Naive thymus-derived CD8-positive, alpha-beta T cell (primary cell): ENCODE measurements at places on chromosomes 7 and 10. TPM values are rescaled to one million over a fixed set of nuclear protein-coding genes. Genes with fewer than 3 reads are reported as not detected.
A peak's percentile ranks its signal among the peaks of the same experiment; 100 is the strongest.

PPP1R9A gene
- 0.18 TPM for total RNA-seq

- H3K27me3 ChIP-seq, result no peaks in the 10 kb centered on the region
- H3K36me3 ChIP-seq, result peaks cover 58% of the 10 kb centered on the region
- H3K4me3 ChIP-seq, result no peak overlapping the region
Measured at GRCh38 chr10:17237915-17238444, 9.9 kb downstream of the VIM start.

- no peaks in the 10 kb centered on the region for H3K27me3 ChIP-seq
- H3K4me1 ChIP-seq, result peaks cover 2% of the 10 kb centered on the region
- peaks cover 16% of the 10 kb centered on the region for H3K36me3 ChIP-seq
- H3K27ac ChIP-seq, result no peak overlapping the region
- no peak for DNase-seq
Measured at GRCh38 chr7:30563326-30563942, 31.2 kb upstream of the GARS1 start.

DNA sequence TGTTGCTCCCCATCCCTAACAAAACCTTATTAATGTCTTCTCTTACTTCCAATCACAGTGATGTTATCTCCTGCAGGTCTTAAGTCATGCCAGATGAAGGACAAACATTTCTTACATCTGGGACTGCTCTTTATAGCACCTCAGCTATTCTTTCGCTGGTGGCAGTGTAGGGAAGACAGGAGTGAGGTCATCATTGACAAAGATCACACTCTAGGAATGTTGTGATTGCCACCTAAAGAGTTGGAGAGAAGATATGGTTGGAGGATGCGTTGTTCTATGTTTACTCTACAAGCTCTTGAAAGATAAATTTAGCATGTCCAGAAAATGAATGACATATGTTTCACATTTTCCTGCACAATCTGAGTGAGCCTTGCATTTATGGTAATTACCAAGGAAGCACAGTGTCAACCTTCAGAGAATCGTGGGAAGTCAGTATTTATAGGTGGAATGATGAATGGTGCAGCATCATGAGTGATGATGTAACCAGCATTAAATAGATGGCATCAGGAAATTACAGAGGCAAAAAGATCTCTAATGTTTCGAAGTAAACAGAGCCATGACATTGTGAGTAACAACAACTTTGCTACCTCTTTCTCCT lies 188.1 kb upstream of the STEAP1 start:
- H3K27ac ChIP-seq, result no peak overlapping the region
- no peaks in the 10 kb centered on the region for H3K4me1 ChIP-seq
- no peak overlapping the region for H3K4me3 ChIP-seq
- H3K27me3 ChIP-seq, result no peaks in the 10 kb centered on the region
- H3K36me3 ChIP-seq, result no peaks in the 10 kb centered on the region

GRCh38 chr7:95688931-95689495 lies 83.3 kb upstream of the DYNC1I1 start:
- no peak overlapping the region for H3K27ac ChIP-seq
- peaks cover 5% of the 10 kb centered on the region for H3K4me1 ChIP-seq
- DNase-seq, result no peak
- peaks cover 7% of the 10 kb centered on the region for H3K27me3 ChIP-seq

CRTAC1 gene
- total RNA-seq, result not detected

DNA sequence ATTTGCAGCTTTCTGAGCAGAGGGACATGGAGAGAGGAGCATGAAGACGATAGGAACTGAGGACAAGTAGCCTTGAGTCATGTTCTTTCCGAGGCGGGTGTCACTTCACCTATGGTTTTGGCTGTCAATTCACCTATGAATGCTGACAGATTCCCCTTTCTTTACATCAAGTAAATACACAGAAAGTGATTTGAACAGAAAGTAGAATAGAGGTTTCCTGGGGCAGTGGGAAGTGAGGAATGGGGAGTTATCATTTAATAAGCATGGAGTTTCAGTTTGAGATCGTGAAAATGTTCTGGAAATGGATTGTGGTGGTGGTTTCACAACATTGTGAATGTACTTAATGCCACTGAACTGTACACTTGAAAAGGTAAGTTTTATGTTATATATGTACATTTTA lies 138.4 kb upstream of the MDFIC start:
- no peaks in the 10 kb centered on the region for H3K36me3 ChIP-seq
- DNase-seq, result no peak
- H3K27me3 ChIP-seq, result peaks cover 6% of the 10 kb centered on the region
- no peak overlapping the region for H3K4me3 ChIP-seq
- H3K4me1 ChIP-seq, result no peaks in the 10 kb centered on the region

DNA sequence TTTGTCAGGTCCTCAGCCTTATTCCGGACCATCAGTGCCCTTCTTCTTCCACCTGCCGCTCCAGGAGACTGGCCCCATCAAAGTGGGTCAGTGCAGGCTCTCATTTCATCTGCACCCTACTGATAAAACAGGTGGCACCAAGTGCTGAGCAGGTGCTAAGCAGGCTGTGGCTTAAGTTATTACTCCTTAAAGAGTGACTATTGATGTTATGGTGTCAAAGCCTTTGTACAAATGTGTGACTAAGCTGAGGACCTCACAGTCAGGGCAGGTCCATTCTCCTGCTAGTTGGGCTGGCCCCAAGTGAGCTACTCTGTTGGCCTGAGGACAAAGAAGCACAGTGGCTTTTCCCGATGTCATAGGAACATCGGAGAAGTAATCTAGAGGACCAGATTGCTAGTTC lies 11.2 kb upstream of the CALD1 start:
- H3K27me3 ChIP-seq, result peaks cover 1% of the 10 kb centered on the region
- H3K4me3 ChIP-seq, result no peak overlapping the region
- H3K36me3 ChIP-seq, result no peaks in the 10 kb centered on the region
- DNase-seq, result no peak
- no peak overlapping the region for H3K27ac ChIP-seq

GRCh38 chr10:77201135-77202106 lies 436.2 kb downstream of the KCNMA1 start:
- H3K27ac ChIP-seq, result no peak overlapping the region
- no peaks in the 10 kb centered on the region for H3K36me3 ChIP-seq
- H3K4me3 ChIP-seq, result no peak overlapping the region
- no peaks in the 10 kb centered on the region for H3K4me1 ChIP-seq
- peaks cover 5% of the 10 kb centered on the region for H3K27me3 ChIP-seq

NUDT13 gene
- 3.4 TPM for total RNA-seq

DNA sequence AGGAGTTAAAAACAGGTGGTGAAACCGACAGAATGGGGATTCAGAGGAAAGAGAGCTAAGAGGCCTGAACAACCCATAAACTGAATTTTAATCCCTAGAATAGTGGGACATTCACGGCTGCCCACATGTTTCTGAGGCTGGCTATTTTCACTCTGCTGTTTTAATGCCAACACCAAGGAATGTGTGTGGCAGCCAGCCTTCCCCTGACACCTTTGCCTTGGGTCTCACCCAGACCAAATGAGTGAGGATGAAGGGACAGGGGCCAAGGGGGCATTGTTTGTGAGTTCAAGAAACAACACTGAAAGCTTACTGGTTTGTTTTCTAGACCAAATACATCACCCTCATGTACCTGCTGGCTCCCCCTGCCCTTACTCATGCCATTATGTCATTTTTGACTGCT lies 164.3 kb downstream of the JAZF1 start:
- H3K4me1 ChIP-seq, result peaks cover 8% of the 10 kb centered on the region
- H3K27me3 ChIP-seq, result no peaks in the 10 kb centered on the region
- H3K27ac ChIP-seq, result no peak overlapping the region
- no peak for DNase-seq

NPC1L1 gene
- 0.16 TPM for total RNA-seq

- DNase-seq, result no peak
- no peak overlapping the region for H3K27ac ChIP-seq
- no peak overlapping the region for H3K4me3 ChIP-seq
Measured at GRCh38 chr10:31756729-31757110, 171.9 kb downstream of the ARHGAP12 start.

- no peak for DNase-seq
- no peak overlapping the region for H3K4me3 ChIP-seq
- no peaks in the 10 kb centered on the region for H3K27me3 ChIP-seq
- H3K4me1 ChIP-seq, result peaks cover 7% of the 10 kb centered on the region
- no peak overlapping the region for H3K27ac ChIP-seq
Measured at GRCh38 chr7:16345979-16346958, 75.1 kb downstream of the CRPPA start.

UCN3 gene
- total RNA-seq, result not detected

DNA sequence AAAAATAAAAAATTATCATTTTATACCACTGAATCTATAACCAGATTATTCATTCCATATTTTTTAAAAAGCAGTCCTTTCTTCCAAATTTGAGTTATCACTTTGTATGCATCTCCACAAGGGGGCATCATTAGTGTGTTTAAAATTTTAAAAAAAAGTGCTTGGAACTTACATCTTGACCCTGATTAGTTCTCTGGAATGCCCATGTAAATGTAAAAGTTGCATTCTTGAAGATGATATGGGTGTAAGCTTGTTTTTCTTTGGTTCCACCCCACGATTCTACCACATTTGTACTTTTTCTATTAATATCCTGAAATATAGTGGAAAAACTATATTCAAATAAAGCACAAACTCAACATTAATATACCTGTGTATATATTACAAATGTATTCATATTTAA lies 144.9 kb downstream of the ELAPOR2 start:
- no peaks in the 10 kb centered on the region for H3K4me1 ChIP-seq
- H3K4me3 ChIP-seq, result no peak overlapping the region
- no peak overlapping the region for H3K27ac ChIP-seq
- H3K27me3 ChIP-seq, result peaks cover 1% of the 10 kb centered on the region
- H3K36me3 ChIP-seq, result peaks cover 17% of the 10 kb centered on the region

KIF11 gene
- total RNA-seq, result 0.96 TPM

GRCh38 chr7:12210179-12211053 lies 678 bp upstream of the TMEM106B start:
- peaks cover 21% of the 10 kb centered on the region for H3K4me1 ChIP-seq
- DNase-seq, result no peak
- H3K27me3 ChIP-seq, result no peaks in the 10 kb centered on the region
- H3K27ac ChIP-seq, result peak overlapping the region; percentile 99
- H3K36me3 ChIP-seq, result peaks cover 14% of the 10 kb centered on the region
- H3K4me3 ChIP-seq, result peak overlapping the region; percentile 99

CLDN4 gene
- total RNA-seq, result 0.36 TPM

DNA sequence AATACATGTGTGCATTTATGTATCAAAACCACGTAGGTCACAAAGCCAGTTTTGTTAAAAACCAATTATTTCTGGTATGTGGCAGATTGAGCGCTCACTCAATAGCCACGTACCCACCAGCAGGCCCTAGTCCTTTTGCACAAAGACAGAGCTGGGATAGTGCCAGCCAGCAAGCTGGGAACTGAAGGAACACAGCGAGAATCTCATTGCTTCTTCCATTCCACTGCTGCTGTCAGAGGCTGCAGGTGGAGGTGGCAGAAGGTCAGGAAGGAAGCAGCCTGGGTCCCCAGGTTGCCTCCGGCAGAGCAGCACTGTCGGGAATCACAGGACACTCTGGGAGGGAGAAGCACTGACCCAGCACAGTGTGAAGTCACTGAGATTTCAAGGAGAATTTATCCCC lies 385.5 kb upstream of the PFKP start:
- peaks cover 4% of the 10 kb centered on the region for H3K27me3 ChIP-seq
- no peak overlapping the region for H3K4me3 ChIP-seq
- no peaks in the 10 kb centered on the region for H3K4me1 ChIP-seq
- H3K36me3 ChIP-seq, result no peaks in the 10 kb centered on the region
- DNase-seq, result no peak

GRCh38 chr10:24279166-24279565 lies 70.2 kb downstream of the KIAA1217 start:
- H3K4me1 ChIP-seq, result no peaks in the 10 kb centered on the region
- H3K36me3 ChIP-seq, result no peaks in the 10 kb centered on the region
- DNase-seq, result no peak
- no peak overlapping the region for H3K27ac ChIP-seq

HSPA12A gene
- not detected for total RNA-seq

- DNase-seq, result no peak
- H3K27ac ChIP-seq, result no peak overlapping the region
- no peaks in the 10 kb centered on the region for H3K27me3 ChIP-seq
- peaks cover 1% of the 10 kb centered on the region for H3K36me3 ChIP-seq
- no peaks in the 10 kb centered on the region for H3K4me1 ChIP-seq
Measured at GRCh38 chr7:16594676-16595075, 50.9 kb downstream of the ANKMY2 start.

GRCh38 chr7:32091608-32092210 lies 21.5 kb upstream of the PDE1C start:
- no peak overlapping the region for H3K27ac ChIP-seq
- no peak overlapping the region for H3K4me3 ChIP-seq
- no peak for DNase-seq
- H3K4me1 ChIP-seq, result no peaks in the 10 kb centered on the region
- no peaks in the 10 kb centered on the region for H3K27me3 ChIP-seq

GPR15LG gene
- not detected for total RNA-seq

DNA sequence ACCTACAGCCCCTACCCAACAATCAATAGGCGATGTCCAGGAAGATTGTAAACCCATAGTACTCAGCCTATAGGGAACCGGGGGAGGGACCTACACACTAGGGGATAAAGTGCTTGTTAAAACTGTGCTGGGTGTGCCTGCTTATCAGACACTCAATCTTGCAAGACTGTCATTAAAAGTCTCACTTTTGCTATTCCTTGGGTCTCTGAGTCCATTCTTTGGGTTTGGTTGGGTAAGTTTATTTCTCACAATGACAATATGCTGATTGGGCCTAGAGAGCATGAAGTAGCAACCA lies 45.6 kb downstream of the PTPRE start:
- no peak overlapping the region for H3K27ac ChIP-seq
- H3K4me1 ChIP-seq, result no peaks in the 10 kb centered on the region
- no peak for DNase-seq
- H3K4me3 ChIP-seq, result no peak overlapping the region

- H3K36me3 ChIP-seq, result no peaks in the 10 kb centered on the region
- no peaks in the 10 kb centered on the region for H3K4me1 ChIP-seq
- no peak overlapping the region for H3K27ac ChIP-seq
- H3K27me3 ChIP-seq, result no peaks in the 10 kb centered on the region
- DNase-seq, result no peak
Measured at GRCh38 chr10:85315657-85316056, 987.3 kb downstream of the CCSER2 start.

LIPK gene
- total RNA-seq, result not detected

DNA sequence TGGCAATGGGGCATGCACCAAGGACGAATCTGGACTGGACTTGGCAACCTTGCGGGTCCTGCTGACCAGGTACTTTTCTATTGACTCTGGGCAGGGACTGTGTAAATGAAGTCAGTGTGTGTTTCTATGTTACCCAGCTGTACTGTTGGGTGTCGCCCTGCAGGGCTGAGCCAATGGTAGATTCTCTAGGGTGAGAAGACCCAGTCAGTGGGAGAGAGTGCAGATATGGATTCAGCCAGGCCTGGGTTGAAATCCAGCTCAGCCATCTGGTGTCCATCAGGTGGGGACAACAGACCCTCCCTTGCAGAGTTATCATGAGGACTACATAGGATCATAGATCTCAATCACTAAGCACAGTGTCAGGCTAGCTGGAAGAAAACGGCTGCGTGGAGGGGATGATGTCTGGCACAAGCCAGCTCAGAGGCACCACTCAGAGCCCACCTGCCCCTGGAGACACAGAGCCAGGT lies 4.9 kb upstream of the PPIF start:
- H3K4me3 ChIP-seq, result no peak overlapping the region
- no peaks in the 10 kb centered on the region for H3K36me3 ChIP-seq
- H3K27me3 ChIP-seq, result no peaks in the 10 kb centered on the region
- H3K4me1 ChIP-seq, result no peaks in the 10 kb centered on the region
- H3K27ac ChIP-seq, result no peak overlapping the region
- DNase-seq, result no peak

PAX4 gene
- total RNA-seq, result not detected

TUBB8 gene
- total RNA-seq, result not detected

TPST1 gene
- 5.6 TPM for total RNA-seq
